ENCODE measurements at places on chromosomes 12 and 14. TPM values are rescaled to one million over a fixed set of nuclear protein-coding genes. Genes with fewer than 3 reads are reported as not detected.
A peak's percentile ranks its signal among the peaks of the same experiment; 100 is the strongest.

GRCh38 chr14:51533872-51534553 is 117.7 kb upstream of the FRMD6 start:
- no peak for DNase-seq

GRCh38 chr12:25822281-25822680 is 136.2 kb upstream of the RASSF8 start:
- DNase-seq, result no peak

DNA sequence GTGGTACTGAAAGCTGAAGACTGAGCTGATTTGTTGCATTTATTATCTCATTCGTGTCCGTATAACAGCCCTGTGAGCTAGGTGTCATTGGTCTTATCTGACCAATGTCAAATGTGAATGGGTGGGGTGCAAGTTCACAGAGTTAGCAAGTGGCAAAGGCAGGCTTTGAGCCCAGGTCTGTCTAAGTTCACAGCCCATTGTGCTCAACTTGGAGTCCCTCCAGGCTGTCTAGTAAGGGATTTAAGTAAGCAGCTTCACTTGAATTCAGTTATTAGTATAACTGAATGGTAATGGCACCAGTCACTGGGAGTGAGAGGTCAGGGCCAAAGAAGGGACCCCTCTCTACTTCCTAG is 8.5 kb downstream of the C1S start:
- DNase-seq, result no peak

DNA sequence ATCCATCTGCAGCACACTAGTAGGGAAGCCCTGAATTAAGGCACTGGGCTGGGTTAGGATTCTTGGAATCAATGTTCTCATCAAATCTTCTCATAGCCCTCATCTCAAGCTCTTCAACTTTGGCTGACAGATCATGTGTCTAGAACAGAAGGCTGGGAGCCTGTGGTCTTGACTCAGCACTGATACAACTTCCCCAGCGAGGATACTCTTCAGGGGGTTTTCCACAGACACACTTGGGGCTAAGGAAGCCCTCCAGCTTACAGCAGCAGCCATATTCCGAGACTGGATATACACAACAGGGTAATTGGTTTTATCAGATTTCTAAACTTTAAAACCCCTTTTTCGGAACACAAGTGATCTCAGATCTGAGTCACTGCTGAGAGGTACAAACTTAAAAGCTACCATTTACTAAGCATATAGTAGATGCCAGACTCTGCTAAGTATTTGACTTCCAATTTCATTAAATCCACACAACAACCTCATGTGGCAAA is 3.5 kb downstream of the FMNL3 start:
- DNase-seq, result no peak

- DNase-seq, result no peak
These were observed 525.8 kb upstream of the FBXO33 start for GRCh38 chr14:39957987-39958386.

DNA sequence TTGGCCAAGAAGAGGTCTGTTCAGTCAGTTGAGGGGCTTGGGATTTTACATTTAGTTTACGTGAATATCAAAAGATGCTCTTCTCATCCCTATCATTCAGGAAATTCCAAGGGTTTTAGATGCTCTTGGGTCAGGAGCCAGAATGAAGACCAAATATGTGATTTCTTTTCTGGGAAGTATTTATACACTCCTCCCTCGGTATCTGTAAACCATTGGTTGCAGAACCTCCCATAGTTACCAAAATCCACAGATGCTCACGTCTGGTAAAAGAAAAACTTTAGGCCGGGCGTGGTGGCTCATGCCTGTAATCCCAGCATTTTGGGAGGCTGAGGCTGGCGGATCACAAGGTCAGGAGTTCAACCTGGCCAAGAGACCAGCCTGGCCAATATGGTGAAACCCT is 75.9 kb downstream of the TNFAIP2 start:
- DNase-seq, result no peak

GRCh38 chr12:1836854-1837421 is 16.6 kb downstream of the LRTM2 start:
- no peak for DNase-seq

GRCh38 chr14:38887696-38888095 is 215.3 kb downstream of the SEC23A start:
- no peak for DNase-seq

- DNase-seq, result no peak
These were observed 1.1 kb downstream of the MYF5 start for GRCh38 chr12:80717856-80718255.

DNA sequence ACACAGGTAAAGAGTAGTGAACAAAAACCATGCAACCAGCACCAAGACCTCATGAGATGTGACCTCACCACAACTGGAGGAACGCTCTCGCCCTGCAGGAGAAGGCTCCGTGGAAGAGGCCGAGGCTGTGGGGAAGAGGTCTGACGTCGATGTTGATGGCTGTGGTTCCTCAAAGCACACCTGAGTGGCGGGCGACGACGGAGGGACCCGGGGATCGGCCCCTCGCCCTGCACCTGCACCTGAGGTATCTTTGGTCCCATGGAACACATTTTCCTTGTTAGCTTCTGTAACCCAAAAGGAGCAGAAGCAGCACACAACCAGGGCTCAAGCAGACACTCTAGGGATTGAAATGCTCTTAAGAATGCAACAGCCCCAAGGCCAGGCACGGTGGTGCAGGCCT is 17.9 kb downstream of the CHFR start:
- no peak for DNase-seq

- DNase-seq, result no peak
These were observed 1.3 kb upstream of the ARHGAP5 start for GRCh38 chr14:32075672-32076277.

GRCh38 chr12:101779200-101779599 is 39.9 kb upstream of the SYCP3 start:
- DNase-seq, result no peak

GRCh38 chr12:28955491-28955890 is 193.6 kb upstream of the FAR2 start:
- no peak for DNase-seq

GRCh38 chr12:30447061-30447750 is 248.5 kb downstream of the IPO8 start:
- no peak for DNase-seq

GRCh38 chr14:65892315-65892714 is 479.8 kb downstream of the FUT8 start:
- no peak for DNase-seq

GRCh38 chr12:57576613-57577160 is 14.3 kb upstream of the PIP4K2C start:
- no peak for DNase-seq

- DNase-seq, result no peak
These were observed 17.8 kb downstream of the SINHCAF start for GRCh38 chr12:31308116-31308515.

- DNase-seq, result no peak
These were observed 104.6 kb downstream of the EFCAB11 start for GRCh38 chr14:89849931-89850330.

DNA sequence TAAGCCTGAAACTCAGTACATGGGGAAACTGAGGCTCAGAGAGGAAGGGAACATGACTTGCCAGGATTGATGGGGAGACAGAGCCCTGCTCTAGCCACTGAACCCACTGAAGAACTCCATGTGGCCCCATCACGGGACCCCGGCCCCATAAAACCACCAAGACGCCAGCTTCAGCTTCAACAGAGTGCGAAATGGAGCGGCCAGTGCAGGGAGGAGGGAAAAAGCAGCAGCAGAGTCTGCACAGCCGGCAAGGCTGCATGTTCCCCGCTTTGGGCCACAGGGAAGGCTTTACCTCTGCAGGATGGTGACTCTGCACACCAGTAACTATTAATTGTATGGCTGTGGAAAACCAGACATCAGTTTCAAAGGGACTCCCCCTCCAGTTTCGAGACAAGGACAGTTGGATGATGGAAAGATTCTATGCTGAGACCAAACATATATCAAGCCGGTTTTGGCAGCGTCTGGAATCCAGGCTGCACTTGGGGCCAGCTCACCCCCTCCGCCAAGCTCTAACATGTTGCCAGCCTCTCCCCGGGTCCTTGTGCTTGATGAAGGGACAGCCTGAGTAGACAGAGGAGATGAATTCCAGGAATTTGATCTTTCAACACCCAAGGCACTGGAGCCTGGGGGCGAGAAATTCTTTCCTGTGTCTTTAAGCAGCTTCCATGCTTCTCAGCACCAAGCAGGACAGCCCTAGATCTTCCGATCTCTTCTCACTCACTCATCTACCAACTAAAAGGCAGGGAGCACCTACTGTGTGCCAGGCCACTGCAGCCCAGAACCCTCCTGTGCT is 55.7 kb upstream of the BCL11B start:
- no peak for DNase-seq

DNA sequence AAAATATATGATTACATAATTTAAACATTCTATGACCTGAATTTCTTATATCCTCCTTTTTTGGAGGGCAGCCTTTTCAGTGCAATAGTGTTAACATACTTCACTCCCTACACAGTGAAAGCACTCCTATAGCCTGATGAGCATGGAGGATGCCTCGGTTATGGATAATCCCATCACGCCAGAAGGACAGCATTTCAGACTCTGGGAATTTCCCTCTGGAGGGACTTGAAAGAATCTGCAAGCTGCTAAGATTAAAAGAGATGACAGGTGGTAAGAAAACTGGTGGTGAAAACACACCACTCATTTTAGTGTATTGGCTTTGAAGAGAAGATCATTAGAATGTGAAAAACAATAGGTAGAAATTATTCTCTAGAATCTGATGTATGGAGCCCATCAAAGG is 99.3 kb upstream of the LMNTD1 start:
- DNase-seq, result no peak

DNA sequence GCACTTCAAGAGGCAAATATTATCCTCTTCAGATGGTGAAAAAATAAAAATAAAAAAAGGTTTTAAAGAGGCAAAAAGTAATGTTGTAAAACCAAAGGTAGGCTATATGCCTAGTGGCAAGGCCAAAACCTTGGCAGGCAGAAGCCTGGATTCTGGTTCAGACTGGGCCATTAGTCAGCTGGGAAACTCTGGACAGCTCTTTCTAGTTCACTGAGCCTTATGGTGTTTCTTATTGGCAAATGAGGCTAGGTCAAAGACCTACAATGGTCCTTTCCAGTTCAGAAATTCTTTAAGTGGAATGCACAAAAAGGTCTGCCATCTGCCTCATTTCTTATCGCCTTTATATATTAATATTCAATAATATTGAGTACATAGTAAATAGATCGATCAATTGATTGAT is 44.6 kb downstream of the PTPRB start:
- DNase-seq, result no peak

- DNase-seq, result no peak
These were observed 236.7 kb downstream of the CACNA1C start for GRCh38 chr12:2289525-2289924.

DNA sequence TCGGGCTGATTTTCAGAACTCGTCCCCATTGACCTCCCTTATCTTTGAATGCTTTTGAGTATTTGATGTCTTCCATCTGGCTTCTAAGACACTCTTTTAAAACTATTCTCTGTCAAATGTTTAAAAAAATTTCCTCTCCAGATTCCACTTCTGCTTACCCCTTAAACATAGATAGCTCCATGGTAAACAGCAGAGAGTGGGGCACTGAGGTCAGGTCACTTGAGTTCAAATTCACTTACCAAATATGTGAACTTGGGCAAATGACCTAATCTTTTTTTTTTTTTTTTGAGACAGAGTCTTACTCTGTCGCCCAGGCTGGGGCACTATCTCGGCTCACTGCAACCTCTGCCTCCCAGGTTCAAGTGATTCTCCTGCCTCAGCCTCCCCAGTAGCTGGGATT is 126.8 kb upstream of the CPSF6 start:
- no peak for DNase-seq

GRCh38 chr12:823028-823698 is 70.8 kb downstream of the WNK1 start:
- DNase-seq, result no peak

DNA sequence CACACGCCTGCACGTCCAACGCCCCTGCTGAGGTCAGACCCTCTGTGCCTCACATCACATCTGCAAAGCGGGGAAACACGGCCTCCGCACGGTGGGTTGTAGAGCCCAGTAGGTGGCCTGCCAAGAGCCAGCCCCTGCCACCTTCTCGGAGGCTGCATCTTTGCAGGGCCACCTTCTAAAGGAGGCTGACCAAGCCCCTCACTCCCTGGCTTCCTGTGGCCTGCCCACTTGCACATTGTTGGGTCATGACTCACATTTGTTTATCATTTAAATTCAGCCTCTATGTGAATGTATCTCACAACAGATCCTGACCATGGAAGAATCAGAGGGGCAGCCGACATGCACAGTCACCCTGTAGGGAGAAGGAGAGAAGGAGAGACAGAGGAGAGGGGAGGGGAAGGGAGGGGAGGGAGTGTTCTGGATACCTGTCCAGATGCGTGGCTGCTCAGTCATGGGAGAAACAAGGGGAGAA is 319.5 kb upstream of the DIO3 start:
- no peak for DNase-seq

DNA sequence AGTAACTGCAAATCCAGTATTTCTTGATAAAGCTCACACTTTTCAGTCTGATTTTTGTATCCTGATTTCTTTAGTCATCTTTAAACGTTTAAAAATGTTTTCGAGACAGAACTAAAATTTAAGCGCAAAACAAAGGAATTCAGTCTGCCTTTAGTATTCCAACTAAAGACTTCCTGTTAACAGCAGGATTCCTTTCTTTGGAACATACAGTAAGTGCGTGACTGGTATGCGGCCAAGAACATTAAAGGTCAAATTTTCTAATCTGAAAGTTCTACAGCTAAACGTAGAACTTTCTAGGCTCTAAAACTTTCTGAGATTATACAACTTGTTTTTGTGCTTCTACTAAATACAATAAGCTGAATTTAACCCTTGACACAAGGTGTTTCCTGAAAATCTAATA is 9.9 kb downstream of the SAV1 start:
- peak; percentile 68 for DNase-seq

GRCh38 chr12:100234591-100235304 is 32.1 kb downstream of the DEPDC4 start:
- DNase-seq, result peak; percentile 46

GRCh38 chr14:22567437-22567836 is 21.6 kb downstream of the DAD1 start:
- no peak for DNase-seq

GRCh38 chr12:13592063-13592942 is 389.1 kb downstream of the GRIN2B start:
- DNase-seq, result no peak

GRCh38 chr12:6416596-6416995 is 28.2 kb upstream of the CD27 start:
- no peak for DNase-seq

GRCh38 chr12:131290255-131290959 is 336.7 kb downstream of the ADGRD1 start:
- no peak for DNase-seq

LRIG3 gene
- 80.9 TPM for polyA plus RNA-seq

CRADD gene
- polyA plus RNA-seq, result 8.0 TPM

DNAI7 gene
- polyA plus RNA-seq, result 1.0 TPM

SPRING1 gene
- 29.4 TPM for polyA plus RNA-seq

A2M gene
- polyA plus RNA-seq, result 296 TPM

DEPDC4 gene
- polyA plus RNA-seq, result not detected

NCOR2 gene
- not detected for polyA plus RNA-seq

AQP2 gene
- polyA plus RNA-seq, result not detected

FSCB gene
- polyA plus RNA-seq, result not detected

PPP1R1A gene
- 38.8 TPM for polyA plus RNA-seq

OAS2 gene
- 1.9 TPM for polyA plus RNA-seq

C1QL4 gene
- not detected for polyA plus RNA-seq

CCDC184 gene
- polyA plus RNA-seq, result 4.3 TPM
